ENCODE measurements at places on chromosomes 5 and 9. TPM values are rescaled to one million over a fixed set of nuclear protein-coding genes. Genes with fewer than 3 reads are reported as not detected.

DNA sequence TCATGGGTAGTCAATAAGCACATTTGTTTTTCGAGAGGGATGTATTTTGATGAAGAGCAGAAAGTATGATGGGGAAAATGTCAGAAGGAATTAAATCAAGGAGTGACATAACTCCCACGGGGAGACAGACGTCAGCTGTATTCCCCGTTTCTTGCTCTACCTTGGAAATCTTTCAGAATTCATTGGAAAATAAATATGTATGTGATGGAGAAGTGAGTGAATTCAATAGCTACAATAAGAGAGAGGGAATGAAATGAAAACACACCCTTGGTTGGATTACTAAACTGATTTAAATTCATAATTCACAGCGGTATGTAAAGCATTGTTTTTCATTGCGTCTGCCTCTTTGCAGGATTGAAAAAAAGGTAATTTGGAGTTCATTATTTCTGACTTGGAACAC lies 209.7 kb upstream of the KLF4 start:
- DNase-seq: no peak

GRCh38 chr9:113617550-113617949 lies 154.0 kb downstream of the RGS3 start:
- no peak for DNase-seq

- peak; percentile 7 for DNase-seq
Measured at GRCh38 chr9:120336021-120336752, 243.8 kb downstream of the CDK5RAP2 start.

GRCh38 chr5:124670722-124671184 lies 75.7 kb downstream of the ZNF608 start:
- DNase-seq: no peak

DNA sequence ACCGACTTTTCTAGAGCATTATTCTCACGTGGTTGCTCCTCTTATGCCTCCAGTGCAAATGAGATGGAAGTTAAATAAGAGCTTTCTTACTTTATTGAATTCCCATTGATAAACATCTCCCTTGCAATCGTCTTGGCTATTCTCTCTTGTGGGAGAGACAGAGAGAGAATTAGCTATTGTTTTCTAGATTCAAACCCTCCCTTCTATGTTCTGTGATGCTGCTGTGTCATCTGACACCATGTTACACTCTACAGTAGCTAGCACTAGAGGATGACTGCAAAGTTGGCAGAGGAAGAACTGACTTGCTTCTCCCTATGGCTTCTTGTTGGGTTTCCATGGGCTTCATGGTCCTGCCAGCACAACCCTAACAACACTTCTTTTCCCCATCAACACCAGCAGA lies 134.6 kb upstream of the RANBP3L start:
- no peak for DNase-seq

DNA sequence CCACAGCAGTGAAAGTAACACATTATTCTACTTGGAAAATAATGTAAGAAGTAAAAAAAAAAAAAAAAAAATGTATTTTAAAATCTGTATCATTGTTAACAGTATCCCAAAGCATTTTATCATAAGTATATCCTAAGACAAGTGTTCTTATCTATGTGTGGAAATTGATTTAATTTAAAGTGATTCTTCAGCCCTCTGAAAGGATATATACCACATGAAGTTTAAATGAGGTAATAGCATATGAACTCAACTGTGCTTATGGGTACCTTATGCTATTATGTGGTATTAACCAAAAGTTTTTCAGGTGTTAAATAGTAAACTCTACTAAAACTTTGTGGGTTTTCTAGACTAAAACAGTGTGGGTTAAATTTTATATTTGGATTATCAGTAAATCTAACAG lies 2.8 kb upstream of the SECISBP2 start:
- no peak for DNase-seq

- DNase-seq: peak; percentile 64
Measured at GRCh38 chr9:81716409-81716808, 27.1 kb upstream of the TLE1 start.

GRCh38 chr5:139592289-139592688 lies 31.1 kb downstream of the UBE2D2 start:
- no peak for DNase-seq

DNA sequence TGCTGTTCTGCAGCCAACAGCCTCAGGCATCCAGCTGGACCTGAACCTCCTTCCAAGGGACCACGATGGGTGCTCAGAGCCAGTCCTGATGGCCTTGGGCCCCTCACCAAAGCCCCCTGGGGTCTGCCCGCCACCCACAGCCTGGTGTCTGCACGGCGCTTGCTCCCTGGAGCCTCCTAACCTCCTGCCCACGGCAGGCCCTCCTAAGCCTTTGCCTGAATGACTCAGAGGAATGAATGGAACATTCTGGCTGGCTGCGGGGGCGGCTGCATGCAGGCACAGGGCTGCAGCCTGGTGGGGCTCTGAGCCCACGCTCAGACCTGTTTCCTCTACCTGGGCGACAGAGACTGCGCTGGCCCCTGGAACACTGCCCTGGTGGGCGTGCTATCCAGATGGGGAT lies 6.9 kb downstream of the SOHLH1 start:
- DNase-seq: peak; percentile 8

- no peak for DNase-seq
Measured at GRCh38 chr5:90641528-90641927, 82.9 kb downstream of the ADGRV1 start.

GRCh38 chr5:151496041-151496484 lies 48.7 kb downstream of the SLC36A1 start:
- peak; percentile 58 for DNase-seq

DPYSL3 gene
- polyA plus RNA-seq: 66.4 TPM

KCNV2 gene
- polyA plus RNA-seq: not detected

PSAT1 gene
- 52.2 TPM for polyA plus RNA-seq

Measured in IMR-90 (cell line).